Midbrain (tissue), 1 donor: ENCODE measurements at places on chromosomes 7 and 10.

DNA sequence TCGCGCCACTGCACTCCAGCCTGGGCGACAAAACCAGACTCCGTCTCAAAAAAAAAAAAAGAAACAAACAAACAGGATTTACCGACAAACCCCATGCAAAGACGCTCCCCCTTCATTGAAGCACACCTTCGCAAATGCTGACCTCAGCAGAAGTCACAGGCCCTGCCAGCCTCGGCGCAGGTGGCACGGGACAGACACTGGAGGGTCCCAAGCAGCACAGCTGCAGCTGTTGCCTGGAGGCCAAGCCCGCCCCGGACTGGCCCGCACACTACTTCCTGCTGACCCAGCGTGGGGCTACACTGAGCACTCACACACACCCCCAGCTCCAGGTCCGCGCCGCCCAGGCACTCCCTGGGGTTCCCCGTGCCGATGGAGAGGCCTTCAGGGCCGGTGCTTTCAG lies 31.2 kb downstream of the SNX8 start:
- no peak for DNase-seq

- no peak for DNase-seq
Observed at GRCh38 chr10:104589871-104590270, 51.2 kb upstream of the SORCS3 start.

- no peak for DNase-seq
Observed at GRCh38 chr10:69090685-69091084, 2.8 kb downstream of the SRGN start.

DNA sequence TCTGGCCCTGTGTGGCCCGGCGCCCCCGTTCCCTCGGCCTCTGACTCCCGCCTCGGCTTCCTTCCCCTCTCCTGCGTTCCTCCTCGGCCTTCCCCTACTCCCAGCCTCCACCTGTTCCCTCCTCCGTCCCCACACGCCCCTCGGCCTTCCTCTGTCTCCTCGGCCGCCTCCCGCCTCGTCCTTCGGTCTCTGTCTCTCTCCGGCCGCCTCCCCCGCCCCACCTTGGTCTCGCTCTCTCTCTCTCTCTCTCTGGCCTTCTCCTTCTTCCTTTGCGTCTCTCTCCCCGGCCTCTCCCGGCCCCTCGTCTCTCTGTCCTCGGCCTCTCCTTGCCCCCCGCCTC lies 588 bp downstream of the GET4 start:
- no peak for DNase-seq

DNA sequence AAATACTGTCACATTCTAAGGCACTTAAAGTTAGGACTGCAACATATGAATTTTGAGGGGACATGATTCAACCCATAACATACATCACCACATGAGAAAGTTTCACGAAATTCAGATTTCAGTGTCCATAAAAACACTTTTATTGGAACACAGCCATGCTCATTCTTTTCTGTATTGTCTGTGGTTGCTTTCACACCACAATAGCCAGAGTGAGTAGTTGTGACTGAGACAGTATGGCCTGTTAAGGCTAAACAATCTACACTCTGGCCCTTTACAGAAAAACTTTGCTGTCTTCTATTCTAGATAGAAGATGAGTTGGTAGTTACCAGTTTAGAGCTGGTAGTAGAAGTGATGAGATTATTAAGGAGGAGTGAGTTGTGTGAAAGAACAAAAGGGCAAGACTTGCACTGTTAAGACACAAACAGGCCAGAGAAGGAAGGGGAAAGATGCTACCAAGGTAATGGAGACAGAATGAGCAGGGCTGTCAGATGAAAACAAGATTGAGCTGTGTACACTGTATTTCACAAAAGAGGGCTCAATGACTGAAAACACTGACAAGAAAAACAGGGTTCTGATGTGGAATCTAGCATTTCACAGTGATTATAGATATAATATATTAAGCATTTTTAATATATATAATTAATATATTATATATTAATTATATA lies 108.6 kb downstream of the PPP1R3A start:
- no peak for DNase-seq

DNA sequence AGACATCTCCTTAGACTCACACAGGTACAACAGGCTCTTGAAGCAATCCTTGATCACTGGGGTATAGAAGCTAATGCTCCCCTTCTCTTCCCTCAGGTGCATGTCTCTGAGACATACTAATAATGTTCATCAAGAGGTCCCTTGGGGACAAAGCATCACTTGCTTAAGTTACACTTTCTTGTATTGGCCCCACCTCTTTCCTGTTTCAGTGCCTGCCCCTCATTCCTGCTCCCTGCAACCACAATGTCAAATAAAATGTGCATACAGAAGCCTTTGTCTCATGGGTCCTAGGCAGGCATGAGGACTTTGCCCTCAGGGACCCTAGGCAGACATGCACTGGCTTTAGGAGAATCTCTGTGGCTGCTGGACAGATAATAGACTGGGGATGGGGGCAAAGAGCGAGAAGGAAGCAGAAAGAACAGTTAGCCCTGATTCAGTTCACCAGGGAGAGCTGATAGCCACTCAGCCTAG lies 175.0 kb upstream of the NPY start:
- DNase-seq, result no peak

DNA sequence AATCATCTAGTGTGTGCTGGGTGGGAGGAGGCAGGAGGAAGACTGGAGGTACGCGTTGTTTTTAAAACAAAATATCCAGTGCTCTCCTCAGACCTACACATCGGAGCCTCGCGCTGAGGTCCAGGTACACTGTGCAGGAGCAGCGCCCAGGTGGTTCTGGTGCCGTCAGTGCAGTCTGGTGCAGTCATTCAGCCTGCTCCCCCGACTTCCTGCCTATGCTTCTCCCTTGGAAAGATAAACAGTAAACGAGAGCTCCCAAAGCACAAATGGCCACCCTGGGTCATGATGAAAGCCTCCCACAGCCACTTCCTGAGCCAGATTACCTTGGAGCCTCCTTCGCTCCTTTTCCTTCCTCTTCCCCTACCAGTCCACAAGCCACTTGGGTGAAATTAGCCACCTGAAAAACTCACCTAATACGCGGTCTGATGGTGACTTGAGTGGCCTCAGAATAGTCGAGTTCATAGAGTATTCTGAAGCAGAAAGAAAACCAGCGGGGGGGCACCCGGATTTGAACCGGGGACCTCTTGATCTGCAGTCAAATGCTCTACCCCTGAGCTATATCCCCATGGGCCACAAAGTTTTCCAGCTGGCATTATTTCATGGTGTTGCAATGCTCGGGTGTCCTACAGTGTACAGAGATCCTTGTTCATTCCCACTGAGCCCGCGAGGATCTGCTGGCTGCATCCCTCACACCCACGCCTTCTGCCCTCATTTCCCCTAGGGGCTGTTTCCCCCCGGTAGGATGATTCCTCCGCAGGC lies 82.5 kb downstream of the ZNF467 start:
- DNase-seq, result no peak

DNA sequence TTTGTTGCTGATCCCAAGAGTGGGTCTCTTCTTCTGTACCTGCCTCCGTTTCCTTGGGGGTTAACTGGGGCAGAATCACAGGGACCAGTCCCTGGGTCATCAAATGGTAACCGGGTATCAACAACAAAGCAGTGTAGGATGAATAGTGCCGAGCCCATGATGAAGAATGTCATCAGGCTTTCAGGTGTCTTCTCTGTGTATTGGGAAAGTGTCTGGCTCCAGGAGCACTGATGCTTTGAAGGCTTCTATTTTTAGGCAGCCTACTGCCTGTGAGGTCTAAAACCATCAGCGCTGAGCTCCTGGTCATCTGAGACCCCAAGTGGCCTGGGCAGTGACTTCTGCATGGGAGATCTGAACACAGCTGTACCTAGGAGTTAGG lies 48.2 kb upstream of the SHH start:
- DNase-seq, result no peak

DNA sequence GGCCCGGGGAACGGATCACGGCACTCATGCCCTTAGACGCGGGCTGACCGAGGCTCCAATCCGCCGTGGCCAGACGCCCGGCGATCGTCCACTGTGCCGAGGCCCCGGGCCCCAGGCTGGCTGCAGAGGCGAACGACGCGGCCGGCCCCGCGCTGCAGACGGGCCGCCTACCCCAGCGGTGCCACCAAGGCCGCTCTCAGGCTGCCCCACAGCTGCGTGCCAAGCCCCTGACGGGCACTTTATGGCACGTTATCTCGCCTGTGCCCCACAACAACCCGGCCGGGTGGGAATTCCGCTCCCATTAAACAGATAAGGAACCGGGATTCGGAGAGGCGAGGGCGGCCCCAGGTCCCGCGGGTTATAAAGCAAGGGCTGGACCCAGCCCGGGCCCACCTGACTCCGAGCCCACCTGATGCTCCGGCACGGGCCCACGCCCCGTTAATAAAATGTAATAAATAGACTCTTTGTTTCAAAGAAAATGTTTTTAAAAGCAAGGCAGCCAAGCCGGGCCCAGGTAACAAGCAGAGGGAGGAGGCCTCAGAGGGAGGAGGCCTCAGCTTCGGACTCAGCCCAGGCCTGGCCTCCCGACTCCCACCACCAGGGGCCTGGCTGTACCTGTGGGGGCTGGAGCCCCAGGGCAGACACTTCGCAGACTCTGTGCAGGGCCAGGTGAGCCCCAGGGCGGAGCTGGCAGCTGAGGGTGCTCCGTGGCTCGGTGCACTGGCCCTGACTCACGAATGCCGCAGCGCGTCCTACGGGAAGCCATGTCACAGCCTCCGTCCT lies 79.7 kb downstream of the FOXL3 start:
- DNase-seq, result no peak

DNA sequence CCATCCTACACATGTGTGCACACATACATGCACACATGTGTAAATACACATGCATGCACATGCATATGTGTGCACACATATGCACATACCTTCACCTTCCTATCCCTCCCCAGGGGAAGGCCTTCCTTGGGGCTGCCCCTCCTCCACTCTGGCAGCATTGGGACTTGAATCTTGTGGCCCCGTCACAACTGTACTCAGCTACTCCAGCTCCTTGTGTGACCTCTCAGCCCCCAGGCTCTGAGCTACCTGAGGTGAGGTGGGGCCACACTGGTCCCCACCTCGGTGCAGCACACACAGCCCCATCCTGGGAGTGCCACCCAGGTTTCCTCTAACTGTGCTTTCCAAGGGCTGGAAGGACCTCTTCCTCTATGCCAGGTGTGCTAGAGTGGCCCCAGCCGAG lies 116.0 kb downstream of the LHPP start:
- no peak for DNase-seq

DNA sequence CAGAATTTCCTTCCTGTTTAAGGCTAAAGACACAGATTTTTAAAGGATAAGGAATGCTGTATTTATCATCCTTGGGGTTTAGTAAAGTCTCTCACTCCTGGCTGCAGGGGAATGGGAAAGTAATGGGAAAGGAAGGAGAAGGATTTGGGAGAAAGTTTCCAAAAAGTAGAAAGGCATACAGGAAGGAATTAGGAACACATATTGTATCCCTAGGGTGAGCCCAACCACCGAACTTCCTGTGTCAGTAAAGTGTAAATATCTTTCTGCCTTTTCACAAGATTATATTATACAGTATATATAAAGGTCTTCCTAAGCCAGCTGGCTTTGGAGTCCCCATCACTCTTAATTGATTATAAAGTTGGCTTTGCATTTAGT lies 12.0 kb upstream of the UBE2D1 start:
- no peak for DNase-seq

GRCh38 chr7:37908221-37908788 lies 8.3 kb downstream of the SFRP4 start:
- DNase-seq, result no peak

DNA sequence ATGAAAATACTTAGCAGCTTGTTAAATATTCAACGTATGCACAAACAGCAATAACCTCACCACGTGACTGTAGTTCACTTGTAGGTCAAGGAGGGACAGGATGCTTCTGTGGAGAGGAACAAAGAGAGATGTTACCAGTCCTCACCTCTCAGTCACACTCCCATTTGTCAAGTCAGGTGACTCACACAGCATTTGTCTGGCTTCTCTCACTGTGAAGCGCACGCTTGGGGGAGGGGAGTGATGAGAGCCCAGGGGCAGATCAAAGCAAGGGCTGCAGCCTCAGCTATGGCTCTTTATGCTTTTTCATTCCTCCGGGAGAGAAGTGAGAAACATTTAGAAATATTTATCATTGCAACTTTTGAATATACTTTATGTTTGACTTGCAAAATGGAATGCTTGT lies 2.9 kb upstream of the RBM20 start:
- no peak for DNase-seq

GRCh38 chr10:79610601-79611191 lies at the start of gene SFTPA1:
Gene SFTPA1 (plus strand): TSS chr10:79610939. CDS start chr10:79611826, 887 bp downstream.
- DNase-seq, result no peak

DNA sequence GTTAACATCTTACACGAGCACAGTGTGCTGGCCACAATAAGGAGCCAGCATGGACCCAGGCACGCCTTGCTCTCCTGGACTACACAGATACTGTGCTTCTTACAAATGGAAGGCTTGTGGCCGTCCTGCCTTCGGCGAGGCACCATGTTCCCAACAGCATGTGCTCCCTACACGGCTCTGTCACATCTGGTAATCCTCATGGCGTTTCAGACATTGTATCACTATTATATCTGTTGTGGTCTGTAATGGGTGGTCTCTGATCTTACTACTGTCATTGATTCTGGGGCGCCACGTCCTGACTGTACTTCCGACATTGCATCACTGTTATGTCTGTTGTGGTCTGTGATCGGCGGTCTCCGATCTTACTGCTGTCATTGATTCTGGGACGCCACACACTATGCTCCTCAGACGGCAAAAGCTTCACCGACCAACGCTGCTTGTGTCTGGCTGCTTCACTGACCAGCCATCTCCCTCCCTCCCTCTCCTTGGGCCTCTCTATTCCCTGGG lies 195.4 kb downstream of the MAD1L1 start:
- no peak for DNase-seq

DNA sequence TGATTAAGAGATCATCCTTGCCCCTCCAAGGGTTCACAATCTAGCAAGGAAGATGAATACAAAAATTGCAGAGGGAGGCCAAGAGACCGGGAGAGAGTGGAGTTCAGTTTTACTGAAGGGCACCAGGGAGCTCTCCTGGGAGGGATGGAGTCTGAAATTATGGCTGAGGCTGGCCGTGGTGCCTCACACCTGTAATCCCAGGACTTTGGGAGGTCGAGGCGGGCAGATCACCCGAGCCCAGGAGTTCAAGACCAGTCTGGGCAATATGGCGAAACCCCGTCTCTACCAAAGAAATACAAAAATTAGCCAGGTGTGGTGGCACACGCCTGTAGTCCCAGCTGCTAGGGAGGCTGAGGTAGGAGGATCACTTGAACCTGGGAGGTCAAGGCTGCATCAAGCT lies 51.4 kb upstream of the MXI1 start:
- DNase-seq, result no peak

- DNase-seq, result no peak
Observed at GRCh38 chr7:129557686-129558481, 53.6 kb upstream of the NRF1 start.

DNA sequence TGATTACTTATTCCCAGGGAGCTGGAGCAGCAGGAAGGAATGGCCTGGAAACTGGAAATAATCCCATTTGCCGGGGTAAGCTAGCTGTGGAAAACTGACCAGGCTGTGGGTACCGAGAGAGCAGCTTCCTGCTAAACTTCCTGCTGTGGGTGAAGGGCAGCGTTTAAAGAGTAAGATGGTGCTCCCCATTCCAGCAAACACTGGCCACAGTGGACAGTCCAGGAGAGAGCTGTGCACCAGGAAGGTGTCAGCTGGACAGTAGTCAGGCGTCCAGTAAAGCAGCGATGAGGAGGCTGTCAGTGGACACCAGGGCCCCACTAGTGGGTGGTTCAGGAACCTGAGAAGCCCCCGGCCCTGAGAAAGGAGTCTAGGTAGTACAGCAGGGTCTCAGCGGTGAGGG lies 55.4 kb downstream of the TBXAS1 start:
- no peak for DNase-seq

- DNase-seq, result no peak
Observed at GRCh38 chr7:37701769-37702168, 18.2 kb downstream of the GPR141 start.

GRCh38 chr7:111223802-111224253 lies 132.9 kb downstream of the LRRN3 start:
- DNase-seq, result no peak
